Endodermal cell (in vitro differentiated cells): ENCODE measurements at places on chromosomes 1 and 21. TPM values are rescaled to one million over a fixed set of nuclear protein-coding genes. Genes with fewer than 3 reads are reported as not detected.

Gene NTMT2
- not detected in 2 replicates for total RNA-seq

Gene GUCA2B
- not detected in 3 replicates for total RNA-seq

Gene CLCNKB
- 3.1 and 3.7 TPM in 2 replicates for total RNA-seq

Gene ERG
- 0.34 TPM in 1 of 2 replicates, not detected in the other for total RNA-seq

Gene KCNAB2
- total RNA-seq: 10.6 and 14.9 TPM in 2 replicates

Gene ZBTB40
- 25.6 and 29.7 TPM in 2 replicates for total RNA-seq

DNA sequence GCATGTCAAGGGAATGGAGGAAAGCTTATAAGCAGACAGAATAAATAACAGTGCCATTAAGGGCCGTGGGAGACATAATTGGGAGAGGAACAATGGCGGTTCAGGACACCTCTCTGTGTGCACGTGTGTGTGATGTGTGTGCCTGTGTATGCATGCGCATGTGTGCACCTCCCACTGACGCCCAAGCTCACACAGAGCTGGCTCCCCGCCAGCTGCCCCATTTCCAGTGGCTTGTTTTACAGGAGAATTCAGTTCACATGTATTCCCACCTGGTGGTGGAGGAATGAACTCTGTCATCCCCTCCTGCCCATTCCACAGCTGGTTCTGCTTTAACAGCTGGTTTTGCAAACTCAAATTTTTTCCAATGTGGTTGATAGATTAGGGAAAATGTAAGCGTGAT, 262.2 kb downstream of the AJAP1 start:
- no peak for DNase-seq

DNA sequence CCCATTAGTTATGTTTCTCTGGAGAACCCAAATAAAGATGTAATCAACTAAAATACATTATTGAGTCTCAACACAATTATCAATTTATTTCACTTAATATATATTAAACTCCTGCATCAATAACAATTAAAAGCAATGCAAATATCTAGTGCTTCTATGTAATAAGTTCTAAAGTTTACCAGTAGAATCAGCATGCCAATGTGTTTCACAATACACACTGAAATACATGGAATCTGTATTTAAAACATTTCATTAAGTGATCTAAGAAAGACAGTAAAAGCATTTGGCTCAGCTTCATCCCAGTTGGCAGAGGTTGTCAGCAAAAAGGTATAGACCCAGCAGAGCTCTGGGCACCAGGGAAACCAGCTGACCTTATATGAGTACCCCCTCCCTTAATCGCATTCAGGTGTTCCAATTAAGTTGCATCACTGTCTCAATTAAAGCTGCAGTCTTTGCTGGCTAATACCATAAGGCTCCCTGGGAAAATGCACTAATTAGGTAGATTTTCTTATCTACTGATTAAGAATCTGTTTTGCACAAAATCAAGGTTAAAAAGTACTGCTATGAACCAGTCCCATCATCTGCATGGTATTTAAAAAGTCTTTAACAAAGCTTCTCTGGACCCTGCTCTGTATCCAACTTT, 63.1 kb downstream of the NIBAN1 start:
- no peak for DNase-seq

- no peak for DNase-seq
Measured at GRCh38 chr1:186286615-186287315, 88.3 kb downstream of the TPR start.

- DNase-seq: peak; percentile 67
Measured at GRCh38 chr1:154614901-154615300, 6.9 kb upstream of the ADAR start.

DNA sequence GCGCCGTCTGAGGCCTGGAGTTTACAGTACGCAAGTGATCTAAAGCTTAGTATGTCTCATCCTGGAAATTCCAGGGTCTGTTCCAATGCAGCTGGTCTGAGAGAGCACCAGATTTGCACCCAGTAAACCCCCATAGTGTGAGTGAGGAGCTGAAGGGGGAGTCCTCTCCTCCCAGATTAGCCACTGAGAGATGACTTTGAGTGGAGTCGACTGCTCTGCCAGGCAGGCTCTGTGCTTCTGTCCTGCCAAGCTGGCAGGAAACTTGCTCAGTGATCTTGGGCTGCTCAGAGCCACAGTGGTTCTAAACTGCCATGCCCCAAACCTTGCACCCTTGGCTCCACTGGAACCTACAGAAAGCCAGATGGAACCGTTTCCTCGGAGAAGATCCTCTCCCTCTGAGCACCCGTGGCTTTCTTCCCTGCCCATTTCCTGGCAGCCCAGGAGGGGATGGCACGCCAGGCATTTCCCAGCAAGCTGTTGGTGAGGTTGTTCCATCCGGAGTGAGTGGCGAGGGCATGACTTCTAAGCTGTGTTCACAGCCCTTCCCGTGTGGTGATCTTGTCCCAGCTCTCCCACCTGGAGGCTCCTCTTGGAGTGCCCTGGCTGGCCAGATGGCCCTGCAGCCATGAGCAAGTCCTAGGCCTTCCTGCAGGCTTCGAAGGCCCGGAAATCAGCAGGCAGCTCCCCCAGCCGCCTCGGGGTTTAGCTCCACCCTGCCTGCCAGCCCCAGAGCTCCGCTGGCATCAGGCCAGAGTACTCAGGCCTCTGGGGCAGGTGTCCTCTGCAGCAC, 125.9 kb upstream of the VAMP3 start:
- DNase-seq: no peak

- DNase-seq: peak; percentile 94
Measured at GRCh38 chr1:36156329-36157114, 562 bp downstream of the MAP7D1 start.

DNA sequence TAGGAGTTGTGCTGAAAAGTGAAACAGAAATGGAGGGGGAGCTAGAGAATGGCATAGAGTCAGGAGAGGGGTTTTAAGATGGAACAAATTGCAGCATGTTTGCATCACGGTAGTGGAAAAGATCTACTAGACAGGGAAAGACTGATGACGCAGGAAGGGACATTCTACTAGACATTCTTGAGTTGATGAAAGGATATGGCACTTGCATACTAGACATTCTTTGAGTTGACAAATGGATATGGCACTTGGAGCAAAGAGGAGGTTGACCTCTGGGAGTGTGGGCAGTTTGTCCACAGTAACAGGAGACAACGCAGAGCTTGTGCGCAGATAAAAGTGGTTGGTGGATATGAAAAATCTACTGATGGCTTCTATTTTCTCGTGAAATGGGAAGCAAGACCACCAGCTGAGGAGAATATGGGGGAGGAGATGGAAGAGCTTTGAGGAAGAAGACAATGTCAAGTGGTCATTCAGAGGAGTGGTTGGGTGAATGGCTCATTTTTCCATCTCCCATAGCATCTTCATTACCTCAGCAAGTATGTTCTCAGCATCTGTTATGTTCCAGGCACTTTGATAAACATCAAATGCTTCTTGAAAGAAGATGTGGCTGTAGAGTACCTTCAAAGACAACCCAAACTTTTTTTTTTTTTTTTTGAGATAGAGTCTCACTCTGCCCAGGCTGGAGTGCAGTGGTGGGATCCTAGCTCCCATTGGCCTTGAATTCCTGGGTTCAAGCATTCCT, 2.4 kb upstream of the CTPS1 start:
- DNase-seq: no peak

DNA sequence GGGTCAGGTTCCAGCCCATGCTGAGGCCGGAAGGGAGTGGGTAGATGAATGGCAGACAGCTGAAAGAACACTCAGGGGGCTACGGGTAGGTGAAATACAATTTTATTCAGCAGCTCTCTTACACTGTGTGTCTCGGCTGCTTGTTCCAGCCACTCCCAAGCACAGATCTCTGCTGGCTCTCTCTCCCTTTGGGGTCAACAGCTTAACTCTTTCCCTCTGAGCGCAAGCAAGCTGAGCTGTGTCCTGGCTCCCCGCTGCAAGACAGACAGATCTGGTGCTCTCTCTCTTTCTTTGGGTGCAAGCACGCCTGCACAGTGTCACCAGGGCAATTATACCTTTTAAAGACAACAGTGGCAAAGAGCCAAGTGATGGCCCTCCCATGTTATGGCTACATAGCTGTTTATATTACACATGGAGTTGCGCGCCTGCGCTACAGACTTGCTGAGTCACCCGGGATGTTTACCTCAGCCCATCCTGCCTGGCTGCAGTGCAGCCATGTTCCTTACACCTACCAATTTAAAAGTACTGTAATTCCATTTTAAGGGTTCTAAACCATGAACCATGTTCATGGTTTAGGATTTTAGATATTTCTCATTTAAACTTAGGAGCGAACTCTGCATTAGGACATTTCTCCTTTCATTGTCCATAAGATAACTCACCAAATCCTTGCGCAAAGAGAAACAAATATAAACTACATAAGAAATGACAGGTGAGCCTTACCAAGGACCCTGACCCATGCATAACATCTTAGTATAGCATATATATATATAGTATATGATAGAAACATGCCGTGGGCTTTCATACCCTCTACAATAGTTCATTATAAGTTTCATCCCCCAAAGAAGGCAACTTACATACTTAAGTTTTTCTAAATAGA, 396.5 kb downstream of the SMYD3 start:
- DNase-seq: peak; percentile 53

GRCh38 chr1:44575396-44575795, 98.9 kb downstream of the TMEM53 start:
- no peak for DNase-seq

DNA sequence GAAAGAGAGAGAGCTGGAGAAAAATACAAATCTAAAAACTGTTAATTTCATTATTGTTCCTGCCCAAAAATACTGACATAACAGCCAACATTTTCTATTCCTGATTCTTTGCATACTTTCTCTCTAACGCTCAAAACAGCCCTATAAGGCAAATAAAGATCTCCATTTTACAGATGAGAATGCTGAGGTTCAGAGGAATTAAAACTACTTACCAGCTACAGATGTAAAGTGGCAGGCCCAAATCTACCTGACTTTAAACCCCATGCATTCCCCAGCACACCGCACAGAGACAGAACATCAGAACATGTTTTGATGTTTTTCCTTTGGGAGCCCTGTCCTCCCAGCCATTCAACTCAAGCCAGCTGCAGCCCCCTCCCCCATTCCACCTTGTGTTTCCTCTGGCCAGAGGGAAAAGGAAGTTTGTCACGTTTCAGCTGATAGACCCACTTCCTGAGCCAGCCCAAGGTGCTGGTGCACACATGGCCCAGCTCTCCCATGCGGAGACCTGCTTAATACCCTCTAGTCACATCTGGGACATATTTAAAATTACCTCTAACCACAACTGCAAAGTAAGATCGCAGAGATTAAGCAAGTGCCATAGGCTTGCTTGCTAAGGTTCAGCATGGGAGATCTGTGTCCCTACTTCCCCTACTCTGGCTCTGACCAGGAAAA, 133.1 kb upstream of the NFIA start:
- DNase-seq: no peak

- DNase-seq: peak; percentile 81
Measured at GRCh38 chr1:40861224-40862003, 749 bp downstream of the CITED4 start.

DNA sequence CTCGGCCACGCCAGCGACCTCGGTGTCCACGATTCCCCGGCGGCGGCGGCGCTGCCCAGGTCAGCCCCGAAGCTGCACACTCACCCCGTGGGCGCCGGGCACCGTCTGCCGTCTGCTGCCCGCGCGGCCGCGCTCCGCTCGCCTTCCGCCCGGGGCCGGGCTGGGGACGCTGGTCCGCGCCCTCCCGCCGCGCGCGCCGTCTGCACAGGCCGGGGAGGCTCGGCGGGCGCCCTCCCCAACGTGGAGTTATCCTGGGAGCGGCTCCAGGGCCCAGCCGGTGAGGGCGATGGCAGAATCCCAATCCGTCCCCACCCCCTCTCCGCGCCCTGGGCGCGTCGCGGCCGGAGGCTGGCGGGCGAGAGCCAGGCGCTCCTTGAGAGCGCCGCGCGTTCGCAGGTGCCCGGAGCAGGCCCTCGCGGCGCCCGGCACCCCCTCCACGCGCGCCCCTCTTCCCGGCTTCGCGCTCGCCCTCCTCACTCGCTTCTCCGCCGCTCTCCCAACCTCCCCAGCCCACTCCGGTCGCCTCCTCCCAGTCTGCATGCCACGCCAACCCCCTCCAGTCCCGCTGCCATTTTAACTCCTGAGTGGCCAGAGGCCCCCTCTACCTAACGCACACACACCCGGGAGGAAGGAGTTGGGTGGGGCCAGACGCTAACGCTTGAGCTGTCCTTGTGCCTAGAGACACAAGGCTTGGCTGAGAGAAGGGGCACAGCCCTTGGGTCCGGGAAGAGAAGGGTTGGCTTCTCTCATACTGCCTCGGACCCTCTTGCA, at the start of gene LRRN2:
Gene LRRN2, minus strand, starts transcription at position 503 of the 771 bp plus-strand sequence. CDS start 65,746 bp downstream, outside the sequence.
- peak; percentile 79 for DNase-seq

DNA sequence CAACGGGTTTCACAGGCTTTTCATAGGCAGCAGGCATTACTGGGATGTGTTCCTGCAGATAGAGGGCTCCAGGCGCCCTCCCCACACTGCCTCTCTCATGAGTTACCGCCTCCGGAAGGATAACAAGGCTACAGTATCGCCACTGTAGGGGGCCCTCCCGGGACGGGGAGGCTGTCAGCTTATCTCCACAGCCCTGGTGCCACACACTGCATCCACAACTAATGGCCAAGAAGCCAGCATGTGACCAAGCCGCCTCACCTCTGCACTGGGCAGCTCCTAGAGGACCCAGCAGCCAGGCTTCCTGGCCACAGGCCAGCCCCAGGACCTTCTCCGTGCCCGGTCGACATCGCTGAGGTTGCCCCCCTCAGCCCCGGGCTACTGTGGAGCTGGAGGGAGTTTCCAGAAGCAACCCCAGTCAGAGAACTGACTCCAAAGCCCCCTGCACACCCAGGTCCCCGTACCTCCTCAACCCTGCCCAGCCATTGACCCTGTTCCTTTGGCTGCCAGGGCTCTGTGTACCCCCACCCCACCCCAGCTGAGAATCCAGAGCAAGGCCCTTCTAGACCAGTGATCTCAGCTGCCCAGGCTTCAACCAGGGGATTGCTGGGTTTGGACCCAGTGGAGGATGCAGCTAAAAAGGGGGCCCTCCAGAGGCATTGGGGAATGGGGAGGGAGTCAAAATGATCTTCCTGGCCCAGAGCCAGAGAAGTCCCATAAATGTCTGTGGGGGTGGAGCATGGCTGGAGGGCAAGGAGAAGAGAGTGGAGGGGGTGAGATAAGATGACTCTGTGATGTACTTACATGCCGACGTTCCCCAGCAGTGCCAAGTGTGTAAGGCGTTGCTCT, 45.0 kb downstream of the NEK2 start:
- DNase-seq: peak; percentile 90

- peak; percentile 36 for DNase-seq
Measured at GRCh38 chr1:226631229-226632000, 82.9 kb downstream of the STUM start.

DNA sequence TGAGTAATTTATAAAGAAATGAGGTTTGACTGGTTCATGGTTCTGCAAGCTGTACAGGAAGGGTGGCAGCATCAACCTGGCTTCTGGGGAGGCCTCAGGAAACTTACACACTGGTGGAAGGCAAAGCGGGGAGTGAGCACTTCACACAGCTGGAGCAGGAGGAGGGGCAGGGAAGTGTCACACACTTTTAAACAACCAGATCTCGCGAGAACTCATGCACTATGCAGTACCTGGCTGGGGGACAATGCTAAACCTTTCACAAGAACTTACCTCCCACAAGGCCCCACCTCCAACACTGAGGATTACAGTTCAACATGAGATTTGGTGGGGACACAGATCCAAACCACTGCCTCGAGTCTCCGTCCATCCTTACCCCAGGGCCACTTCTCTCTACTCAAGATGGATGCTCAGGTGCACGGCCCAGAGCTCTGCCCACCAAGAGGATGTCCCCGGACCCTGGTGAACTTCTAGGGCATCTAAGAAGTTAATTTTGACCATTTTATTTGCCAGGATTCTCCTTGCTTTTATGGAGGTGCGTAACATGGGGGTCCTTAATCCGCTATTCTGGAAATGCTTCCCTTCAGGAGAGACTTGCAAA, 22.7 kb upstream of the ACTRT2 start:
- no peak for DNase-seq
